ENCODE measurements at places on chromosomes 11 and 22. TPM values are rescaled to one million over a fixed set of nuclear protein-coding genes. Genes with fewer than 3 reads are reported as not detected.
A peak's percentile ranks its signal among the peaks of the same experiment; 100 is the strongest.

The PRPF19 gene
- total RNA-seq = 87.5 TPM

The PKDREJ gene
- not detected for total RNA-seq

The HSD17B12 gene
- 19.1 TPM for total RNA-seq

The TMPRSS4 gene
- not detected for total RNA-seq

The MRGPRX3 gene
- not detected for total RNA-seq

The DDIAS gene
- total RNA-seq = 0.52 TPM

The SNAP29 gene
- total RNA-seq = 18.9 TPM

The CARNS1 gene
- total RNA-seq = 7.5 TPM

The FGF19 gene
- total RNA-seq = not detected

The SHANK3 gene
- total RNA-seq = 0.07 TPM

- DNase-seq = no peak
These were observed 7.1 kb downstream of the MGAT3 start for GRCh38 chr22:39463931-39464390.

- no peak for DNase-seq
These were observed 110.8 kb downstream of the UVRAG start for GRCh38 chr11:75925785-75926164.

GRCh38 chr11:68313574-68314202 lies 1.3 kb downstream of the LRP5 start:
- no peak for DNase-seq

DNA sequence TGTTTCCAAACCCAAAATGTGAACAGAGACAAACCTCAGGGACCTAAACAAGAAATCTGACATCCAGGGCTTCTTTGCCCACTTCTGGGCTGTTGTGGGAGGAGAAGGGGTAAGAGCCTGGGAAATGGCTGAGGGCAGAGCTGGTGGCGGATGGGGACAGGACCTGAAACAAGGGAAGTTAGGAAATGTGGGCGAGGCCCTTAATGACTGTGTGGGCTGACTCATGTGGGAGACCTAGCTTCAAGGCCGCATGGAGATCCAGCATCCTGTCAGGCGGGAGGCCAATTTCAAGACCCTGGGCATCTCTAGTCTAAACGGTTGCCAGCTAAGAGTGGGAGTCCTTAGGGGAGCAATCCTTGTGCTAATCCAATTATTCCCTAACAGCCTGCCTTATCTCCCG lies 2.1 kb upstream of the OAF start:
- no peak for DNase-seq

DNA sequence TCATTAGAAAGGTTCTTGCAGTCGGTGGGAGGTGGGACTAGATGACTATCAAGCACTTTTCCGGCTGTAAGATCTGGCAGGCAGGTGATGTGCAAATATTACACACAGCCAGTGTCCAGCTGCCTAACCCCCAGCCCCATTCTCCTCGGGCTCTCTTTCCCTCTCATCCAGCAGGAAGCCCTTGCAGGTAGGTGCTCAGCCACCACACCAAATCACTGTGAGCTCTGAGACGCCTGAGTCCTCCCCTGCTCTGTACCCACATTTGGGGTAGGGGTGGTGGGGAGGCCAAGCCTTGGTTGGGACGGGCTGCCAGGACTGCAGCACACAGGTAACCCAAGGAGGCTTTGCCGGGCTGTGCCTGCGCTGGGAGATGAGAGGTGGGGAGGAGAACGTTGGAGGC lies 601 bp downstream of the ART5 start:
- no peak for DNase-seq

- DNase-seq = no peak
These were observed 13.1 kb upstream of the MMP1 start for GRCh38 chr11:102810950-102811660.

DNA sequence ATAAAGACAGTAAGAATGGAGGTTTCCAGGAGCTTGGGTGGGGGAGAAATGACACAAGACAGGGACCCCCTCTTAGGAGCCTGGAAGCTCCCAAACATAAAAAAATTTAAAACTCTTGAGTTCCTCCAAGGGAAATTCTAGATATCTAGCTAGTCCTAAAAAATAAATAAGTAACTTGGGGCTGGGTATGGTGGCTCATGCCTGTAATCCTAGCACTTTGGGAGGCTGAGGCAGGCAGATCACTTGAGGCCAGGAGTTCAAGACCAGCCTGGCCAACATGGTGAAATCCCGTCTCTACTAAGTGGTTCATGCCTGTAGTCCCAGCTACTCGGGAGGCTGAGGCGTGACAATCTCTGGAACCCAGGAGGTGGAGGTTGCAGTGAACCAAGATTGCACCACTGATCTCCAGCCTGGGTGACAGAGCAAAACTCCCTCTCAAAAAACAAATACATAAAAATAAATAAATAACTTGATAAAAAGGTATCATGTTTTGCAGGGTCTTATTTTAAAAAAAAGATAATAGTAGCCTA lies 20.0 kb upstream of the TOP3B start:
- no peak for DNase-seq

- no peak for DNase-seq
These were observed 19.7 kb downstream of the CDPF1 start for GRCh38 chr22:46230262-46230901.

GRCh38 chr22:43203471-43203981 lies 16.6 kb upstream of the TTLL12 start:
- no peak for DNase-seq

DNA sequence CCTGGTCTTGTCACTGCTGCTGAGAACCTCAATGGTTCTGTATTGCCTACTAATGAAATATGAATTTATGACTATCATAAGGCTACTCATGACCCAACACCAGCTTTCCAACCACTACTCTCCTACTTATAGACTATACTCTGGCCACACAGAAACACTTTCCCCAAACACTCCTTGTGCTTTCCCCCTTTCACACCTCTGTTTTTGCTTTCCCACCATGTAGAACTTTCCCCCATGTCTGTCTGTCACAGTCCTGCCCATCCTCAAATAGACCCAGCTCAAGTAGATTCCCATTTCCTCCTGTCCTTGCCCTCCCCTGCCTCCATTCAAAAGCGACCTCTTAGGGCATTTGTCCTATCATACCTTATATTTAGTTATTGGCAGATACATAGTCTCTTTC lies 105.9 kb downstream of the ARFGAP2 start:
- no peak for DNase-seq

- no peak for DNase-seq
These were observed 258.3 kb upstream of the B3GAT1 start for GRCh38 chr11:134670247-134670782.

- no peak for DNase-seq
These were observed 3.1 kb downstream of the TMEM25 start for GRCh38 chr11:118533769-118534729.

GRCh38 chr22:50581031-50581949 lies 1.4 kb downstream of the CHKB start:
- DNase-seq = no peak

- no peak for DNase-seq
These were observed 4.8 kb upstream of the ELFN2 start for GRCh38 chr22:37431801-37432707.

DNA sequence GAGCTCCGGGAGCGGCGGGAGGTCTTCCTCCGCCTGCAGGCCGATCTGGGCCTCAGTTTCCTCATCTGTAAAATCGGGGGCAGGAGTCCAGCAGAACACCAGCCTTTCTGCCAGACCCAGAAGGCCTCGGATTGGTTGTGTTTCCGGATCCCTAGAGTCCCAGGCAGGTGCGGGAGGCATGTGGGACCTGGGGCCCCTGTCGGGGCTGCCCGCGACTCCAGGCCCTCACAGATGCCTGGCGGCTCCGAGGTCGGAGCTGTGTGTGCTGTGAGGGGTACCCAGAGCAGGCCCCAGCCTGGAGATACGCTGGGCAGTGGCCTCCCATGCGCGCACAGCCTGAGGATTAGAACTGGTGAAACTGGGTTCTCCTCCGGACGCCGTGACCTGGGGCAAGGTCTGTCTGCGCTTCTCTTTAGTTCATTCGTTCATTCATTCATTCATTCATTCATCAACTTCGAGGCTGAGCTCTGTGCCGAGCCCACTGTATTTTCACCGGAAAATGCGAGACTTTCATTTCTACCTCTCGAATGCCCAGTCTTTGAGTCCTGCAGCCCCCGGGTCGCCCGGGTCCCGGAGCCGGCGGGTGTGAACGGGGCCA lies 24.6 kb downstream of the FLRT1 start:
- DNase-seq = no peak

DNA sequence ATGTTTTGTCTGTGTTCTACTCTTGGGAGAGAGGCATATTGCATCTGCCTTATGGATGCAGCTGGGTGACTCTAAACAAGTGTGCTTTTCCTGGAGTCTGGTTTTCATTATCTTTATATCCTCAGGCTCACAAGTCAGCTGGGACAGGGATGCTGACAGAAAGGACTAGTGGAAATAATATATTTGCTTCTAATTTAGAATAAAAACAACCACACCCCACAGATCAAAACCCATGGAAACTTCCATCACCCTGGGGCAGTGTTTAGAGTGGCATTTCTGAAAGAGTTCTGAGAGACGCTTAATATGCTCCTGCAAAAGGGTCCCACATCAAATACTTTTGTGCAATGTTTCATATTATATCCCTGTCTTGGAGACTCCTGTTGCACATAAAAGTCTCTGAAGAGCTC lies 20.8 kb downstream of the KCNE3 start:
- DNase-seq = no peak

GRCh38 chr11:61114913-61115312 lies 12.6 kb downstream of the CD5 start:
- no peak for DNase-seq

DNA sequence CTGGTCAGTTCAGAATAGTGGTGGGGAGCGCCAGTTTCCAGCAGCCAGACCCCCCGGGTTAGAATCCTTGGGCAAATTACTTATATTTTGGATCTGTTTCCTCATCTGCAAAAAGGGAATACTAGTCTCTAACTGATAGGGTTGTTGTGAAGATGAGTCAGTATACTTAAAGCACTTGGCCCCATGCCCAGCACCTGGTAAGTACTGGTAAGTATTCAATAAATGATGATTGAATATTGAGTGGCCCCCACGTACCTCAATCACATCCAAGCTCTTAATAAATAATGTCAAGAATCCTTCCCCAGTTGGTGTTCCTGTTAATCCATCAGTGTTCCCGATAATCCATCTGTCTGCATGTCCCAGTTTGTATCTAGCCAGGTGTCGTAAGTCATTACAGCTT lies 12.1 kb downstream of the ACP2 start:
- DNase-seq = no peak

DNA sequence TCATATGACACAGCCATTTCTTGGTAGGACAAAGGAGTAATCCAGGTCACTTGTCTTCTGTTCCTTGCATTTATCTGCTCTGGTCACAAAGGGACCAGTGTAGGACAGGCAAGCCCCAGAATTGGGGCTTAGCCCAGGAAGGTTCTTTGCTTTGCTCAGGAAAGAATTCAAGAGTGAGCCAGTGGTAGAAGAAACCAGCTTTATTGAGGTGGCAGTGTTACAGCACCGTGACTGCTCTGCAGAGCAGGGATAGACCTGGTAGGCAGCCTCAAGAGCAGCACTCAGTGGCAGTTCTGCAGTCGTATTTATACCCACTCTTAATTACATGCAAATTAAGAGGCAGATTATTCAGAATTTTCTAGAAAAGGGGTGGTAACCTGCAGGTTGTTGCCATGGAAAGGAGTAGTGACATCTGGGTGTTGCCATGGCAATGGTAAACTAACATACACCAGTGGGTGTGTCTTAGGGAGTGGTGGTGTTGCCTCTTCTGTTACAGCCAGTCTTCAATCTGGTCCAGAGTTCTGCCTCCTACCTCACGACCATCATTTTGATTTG lies 84.9 kb upstream of the RAB1B start:
- peak; percentile 5 for DNase-seq

- no peak for DNase-seq
These were observed 47.2 kb downstream of the MOB2 start for GRCh38 chr11:1439341-1439740.

- no peak for DNase-seq
These were observed 18.9 kb upstream of the MOB2 start for GRCh38 chr11:1505480-1505879.
